ENCODE measurements at places on chromosomes 1 and 21.

DNA sequence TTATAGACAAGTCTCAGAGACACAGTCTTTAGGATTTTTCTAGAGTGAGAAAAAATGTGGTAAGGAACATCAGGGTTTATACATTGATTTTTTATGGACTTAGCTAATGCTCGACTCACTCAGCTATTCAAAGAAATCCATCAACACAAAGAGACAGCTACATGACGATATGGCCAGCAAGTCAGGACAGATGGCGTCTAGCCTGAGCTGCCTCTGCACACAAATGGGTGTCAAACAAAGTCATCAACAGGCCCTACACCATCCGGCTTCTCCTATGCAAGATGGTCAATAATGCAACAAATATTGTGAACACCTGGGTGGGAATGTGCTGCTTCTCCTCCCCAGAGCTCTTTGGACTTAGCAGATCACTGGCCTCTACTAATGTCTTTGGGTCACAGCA is 13.3 kb upstream of the ERICH3 start:
- DNase-seq = no peak

GRCh38 chr1:89552471-89553081 is 27.9 kb downstream of the LRRC8B start:
- DNase-seq = no peak

DNA sequence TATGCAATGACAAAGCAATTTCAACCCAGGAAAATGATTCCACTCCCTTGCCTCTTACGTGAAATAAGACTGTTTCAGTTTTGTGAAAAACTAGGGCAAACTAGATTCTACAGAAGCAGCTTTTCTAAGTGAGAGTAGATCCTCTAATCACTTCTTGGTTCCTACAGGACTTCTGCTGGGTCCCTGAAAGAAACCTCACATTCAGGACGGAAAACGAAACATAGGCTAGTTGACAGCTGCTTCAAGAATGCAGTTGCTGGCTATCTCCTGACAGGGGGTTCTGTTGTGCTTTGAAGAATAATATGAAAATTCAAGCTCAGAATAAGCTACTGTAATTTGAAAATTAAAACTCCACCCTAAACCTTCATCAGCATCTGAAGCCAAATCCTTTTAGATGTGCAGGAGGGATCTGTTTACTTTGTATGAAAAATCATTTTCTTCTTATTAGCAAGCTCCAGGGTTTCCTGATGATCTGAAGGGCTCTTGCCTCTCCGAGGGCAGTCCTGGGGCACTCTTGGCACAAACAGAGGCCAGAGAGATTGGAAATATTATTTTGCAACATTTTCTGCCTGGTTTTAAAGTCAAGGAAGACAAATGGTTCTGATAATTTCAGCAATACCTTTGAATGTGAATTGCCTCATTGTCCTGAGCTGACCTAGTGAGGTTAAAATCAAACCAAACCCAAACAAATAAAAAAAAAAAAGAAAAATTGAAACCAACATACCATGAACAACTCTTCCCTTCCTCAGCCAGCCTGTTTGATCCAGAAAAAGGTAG is 55.0 kb downstream of the NTMT2 start:
- DNase-seq = no peak

DNA sequence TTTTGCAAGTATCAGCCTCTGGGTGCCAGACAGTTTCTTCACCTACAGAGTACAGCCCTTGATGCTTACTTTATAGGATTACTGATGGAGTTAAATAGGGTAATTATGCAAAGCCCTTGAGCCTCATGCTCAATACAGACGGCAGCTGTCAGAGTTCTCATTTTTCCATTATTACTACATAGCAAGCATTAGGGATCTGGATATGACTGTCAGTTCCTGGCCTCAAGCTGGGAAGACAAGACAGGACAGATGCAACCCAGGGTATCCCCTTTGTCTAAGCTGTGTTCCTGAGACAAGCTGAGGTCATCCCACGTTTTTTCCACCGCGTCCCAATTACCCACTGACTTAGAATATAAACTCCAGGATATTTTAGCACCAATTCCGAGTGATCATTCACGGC is 94.4 kb downstream of the SLC35F3 start:
- DNase-seq = no peak

GRCh38 chr1:93621246-93621645 is 60.4 kb downstream of the BCAR3 start:
- DNase-seq = no peak

Data from stimulated activated CD8-positive, alpha-beta memory T cell treated with anti-CD3 and anti-CD28 coated beads, Interleukin-15, amount 100 ng/mL, for 1 hour (primary cell).